ENCODE measurements at places on chromosomes 11 and 22.

GRCh38 chr11:115981104-115981481 is 476.9 kb upstream of the CADM1 start:
- no peak for DNase-seq

DNA sequence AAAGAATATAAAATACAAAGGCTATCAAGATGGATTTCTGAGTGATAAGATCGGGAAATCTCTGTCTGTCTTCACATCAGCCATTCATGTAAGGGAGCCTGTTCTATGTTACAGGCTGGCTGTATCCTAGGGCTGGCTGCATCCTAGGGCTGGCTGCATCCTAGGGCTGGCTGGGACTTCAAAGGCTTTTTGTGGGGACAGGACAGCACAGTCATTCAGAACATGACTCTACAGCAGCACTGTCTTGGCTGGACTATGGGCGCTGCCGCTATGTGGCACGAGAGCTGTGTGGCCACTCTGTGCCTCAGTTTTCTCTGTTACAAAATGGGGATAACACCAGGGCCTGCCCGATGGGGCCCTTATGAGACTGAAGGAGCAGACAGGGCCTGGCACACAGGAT is 10.2 kb downstream of the ADAMTS8 start:
- no peak for DNase-seq

- no peak for DNase-seq
Observed at GRCh38 chr11:116641561-116642045, 131.2 kb downstream of the BUD13 start.

- no peak for DNase-seq
Observed at GRCh38 chr22:22026157-22026831, 43.7 kb upstream of the TOP3B start.

DNA sequence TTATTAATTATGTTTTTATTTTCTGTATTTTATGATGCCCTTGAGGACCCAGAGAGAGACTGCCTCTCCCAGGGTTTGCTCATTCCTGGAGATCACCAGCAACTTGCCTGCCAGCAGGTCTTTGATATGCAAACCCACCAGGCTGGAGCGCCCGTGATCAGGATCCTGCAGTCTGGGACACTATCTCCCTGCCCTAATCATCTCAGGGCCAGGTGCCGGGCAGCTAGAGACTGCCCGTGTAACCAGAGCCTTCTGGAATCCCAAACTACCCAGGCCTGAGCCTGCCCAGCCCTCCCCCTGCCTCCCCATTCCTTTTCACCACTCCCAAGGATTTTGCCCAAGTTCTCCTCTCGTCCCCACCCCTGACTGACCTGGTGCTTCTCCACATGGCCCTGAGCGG is 52.2 kb upstream of the B3GAT1 start:
- peak; percentile 27 for DNase-seq

- no peak for DNase-seq
Observed at GRCh38 chr22:17429516-17429915, 60.3 kb downstream of the CECR2 start.

DNA sequence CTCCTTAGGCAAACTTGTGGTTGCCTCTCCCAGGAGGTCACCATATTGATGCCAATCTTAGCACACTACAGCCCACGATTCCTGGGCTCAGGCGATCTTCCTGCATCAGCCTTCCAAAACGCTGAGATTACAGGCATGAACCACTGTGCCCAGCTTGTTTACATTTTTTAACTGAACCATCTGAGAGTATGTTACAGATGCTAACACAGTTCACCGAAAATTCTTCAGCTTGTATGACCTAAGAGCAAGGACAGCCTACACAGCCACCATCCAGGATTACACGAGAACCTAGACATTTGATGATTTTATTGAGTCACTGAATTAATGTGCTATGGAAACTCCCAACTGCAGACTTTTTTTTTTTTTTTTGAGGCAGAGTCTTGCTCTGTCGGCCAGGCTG is 5.8 kb upstream of the LGALS1 start:
- no peak for DNase-seq

GRCh38 chr22:40552070-40552469 is 84.4 kb downstream of the MRTFA start:
- no peak for DNase-seq

DNA sequence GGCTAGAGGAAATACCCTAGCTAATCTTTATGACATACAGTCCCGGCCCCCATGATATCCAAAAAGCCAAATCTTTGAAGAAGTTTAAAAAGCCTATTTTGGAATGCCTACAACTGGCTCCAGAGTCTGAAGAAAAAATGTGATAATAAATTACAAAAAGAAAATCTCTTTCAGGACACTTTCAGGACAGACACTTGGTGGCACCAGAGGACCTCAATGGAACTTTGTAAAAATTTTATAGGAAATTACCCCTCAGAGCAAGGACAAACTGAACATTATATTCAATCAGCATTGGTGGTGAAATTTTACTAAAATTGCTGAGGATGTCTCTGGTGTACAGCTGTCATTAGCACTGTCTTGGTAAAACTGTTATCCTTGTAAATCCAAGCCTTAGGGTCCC is 81.0 kb downstream of the CCDC73 start:
- no peak for DNase-seq

DNA sequence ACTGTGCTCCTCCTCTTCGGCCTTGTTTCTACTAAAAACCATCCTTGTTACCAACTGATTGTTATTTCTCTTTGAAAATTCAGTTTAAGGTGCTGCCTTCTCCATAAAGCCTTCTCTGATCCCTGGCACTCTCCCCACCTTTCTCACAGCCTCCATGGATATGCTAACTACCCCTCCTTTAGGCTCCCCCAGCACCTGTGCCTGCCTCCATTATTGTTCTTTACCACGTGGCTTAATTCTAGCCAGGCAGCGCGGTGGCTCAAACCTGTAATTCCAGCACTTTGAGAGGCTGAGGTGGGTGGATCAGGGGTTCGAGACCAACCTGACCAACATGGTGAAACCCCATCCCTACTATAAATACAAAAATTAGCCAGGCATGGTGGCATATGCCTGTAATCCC is 96.3 kb downstream of the MRTFA start:
- DNase-seq, result no peak

DNA sequence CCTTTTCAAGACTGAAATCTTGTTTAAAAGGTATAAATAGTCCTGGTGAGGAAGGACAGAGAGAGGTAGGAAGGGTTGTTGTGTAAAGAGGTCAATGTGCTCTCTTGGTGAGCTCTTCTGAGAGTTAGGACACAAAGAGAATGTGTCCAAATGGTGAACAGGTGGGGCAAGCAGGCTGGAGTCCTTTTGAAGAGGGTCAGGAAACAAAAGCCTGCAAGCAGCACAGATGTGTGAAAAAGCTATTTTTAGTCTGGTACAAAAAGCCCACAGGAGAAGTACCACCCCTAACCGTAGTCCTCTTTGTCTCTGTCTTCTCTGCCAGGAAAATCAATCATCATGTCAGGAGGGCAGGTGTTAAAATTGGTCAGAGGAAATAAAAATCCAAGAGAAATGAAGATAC is 54.4 kb upstream of the SYN3 start:
- DNase-seq, result no peak

- no peak for DNase-seq
Observed at GRCh38 chr11:41309111-41309522, 150.3 kb downstream of the LRRC4C start.

- DNase-seq, result no peak
Observed at GRCh38 chr11:127825183-127825582, 762.2 kb downstream of the ETS1 start.

DNA sequence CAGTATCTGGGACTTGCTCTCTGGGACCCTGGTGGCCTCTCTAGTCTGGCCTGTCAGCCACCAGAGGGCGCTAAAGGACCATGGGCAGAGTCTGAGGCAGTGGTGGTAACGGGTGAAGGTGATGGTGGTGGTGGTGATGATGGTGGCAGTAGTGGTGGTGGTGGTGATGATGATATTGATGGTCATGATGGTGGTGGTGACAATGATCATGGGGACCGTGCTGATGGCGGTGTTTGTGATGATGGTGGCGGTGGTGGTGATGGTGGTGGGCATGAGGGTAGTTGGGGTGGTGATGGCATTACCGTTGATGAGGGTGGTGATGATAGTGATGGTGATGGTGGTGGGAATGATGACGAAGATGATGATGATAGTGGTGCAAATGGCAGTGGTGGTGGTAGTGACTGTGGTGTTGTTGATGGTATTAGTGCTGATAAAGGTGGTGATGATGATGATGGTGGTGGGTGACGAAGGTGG is 16.0 kb downstream of the TRPM5 start:
- DNase-seq, result no peak

DNA sequence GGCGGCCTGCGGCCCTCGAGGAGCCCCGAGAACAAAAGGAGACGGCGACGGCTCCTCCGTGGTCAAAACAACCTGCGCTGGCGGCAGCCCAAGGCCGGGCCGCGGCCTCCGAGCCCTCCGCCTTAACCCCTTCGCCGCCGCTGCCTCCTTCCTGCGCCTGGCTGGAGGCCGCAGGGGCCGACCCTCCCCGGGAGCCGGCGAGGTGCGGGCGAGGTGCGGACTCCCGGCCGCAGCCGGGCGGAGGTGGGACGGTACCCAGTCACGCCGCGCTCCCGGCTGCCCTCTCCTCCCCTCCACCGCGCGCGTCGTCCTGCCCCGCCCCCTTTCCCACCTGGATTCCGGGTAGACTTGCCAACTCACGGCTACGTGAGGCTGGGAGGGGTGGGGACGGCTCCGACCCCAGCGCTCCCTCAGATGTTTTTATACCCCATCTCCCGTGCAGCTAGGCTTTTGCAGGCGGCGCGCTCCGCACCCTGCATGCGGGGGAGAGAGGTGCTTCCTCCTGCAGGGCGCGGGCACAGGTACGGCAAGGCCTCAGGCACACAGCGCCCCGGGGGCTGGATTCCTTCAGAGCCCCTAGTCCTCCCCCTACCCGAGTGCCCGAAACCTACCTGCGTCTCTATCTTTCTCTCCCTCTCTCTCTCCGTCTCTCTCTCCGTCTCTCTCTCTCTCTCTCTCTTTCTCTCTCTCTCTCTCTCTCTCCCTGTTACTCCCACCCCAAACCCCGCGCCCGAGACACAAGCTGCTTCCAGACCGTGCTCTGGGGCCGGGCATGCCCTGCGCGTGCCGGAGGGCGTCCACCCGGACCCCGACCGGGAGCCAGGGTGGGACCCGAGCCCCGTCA is 2.0 kb downstream of the PDGFB start:
- DNase-seq, result no peak

- DNase-seq, result peak; percentile 50
Observed at GRCh38 chr22:43001271-43002201, 13.4 kb downstream of the PACSIN2 start.

GRCh38 chr22:19253143-19253542 is 38.4 kb downstream of the CLTCL1 start:
- no peak for DNase-seq

- DNase-seq, result peak; percentile 83
Observed at GRCh38 chr22:37544955-37545702, 15.2 kb upstream of the CDC42EP1 start.

DNA sequence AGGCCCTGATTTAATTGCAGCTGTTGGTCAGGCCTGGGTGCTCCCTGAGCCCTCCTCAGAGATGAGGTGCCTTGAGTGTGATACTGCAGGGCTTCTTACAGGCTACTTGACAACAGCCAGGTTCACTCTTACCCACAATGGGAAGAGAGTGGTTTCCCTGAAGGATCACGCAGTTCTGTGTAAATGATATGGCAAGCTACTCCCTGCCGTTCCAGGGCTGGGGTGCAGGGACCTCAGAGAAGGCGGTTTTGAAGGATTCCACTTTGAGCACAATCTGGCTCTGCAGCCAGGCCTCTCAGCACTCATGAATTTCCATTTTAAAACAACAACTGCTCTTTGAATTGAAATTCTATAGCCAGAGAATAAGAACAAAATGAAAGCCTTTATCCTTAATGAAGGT is 92.9 kb downstream of the SLC17A6 start:
- DNase-seq, result no peak

DNA sequence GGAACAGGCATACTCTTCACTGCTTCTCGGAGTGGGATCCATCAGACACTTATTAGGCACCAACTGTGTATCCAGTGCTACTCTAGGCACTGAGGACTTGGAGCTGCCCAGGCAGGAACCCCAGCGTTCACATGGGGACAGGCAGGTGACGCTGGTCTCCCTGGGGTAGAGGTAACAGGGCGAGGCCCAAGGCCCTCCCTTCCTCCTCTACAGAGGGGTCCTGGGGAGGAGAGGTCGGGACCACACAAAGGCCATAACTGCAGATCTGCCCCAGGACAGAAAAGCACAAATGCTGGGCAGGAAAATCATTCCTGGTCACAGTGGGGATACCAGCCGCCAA is 262.2 kb downstream of the BRD1 start:
- peak; percentile 49 for DNase-seq

DNA sequence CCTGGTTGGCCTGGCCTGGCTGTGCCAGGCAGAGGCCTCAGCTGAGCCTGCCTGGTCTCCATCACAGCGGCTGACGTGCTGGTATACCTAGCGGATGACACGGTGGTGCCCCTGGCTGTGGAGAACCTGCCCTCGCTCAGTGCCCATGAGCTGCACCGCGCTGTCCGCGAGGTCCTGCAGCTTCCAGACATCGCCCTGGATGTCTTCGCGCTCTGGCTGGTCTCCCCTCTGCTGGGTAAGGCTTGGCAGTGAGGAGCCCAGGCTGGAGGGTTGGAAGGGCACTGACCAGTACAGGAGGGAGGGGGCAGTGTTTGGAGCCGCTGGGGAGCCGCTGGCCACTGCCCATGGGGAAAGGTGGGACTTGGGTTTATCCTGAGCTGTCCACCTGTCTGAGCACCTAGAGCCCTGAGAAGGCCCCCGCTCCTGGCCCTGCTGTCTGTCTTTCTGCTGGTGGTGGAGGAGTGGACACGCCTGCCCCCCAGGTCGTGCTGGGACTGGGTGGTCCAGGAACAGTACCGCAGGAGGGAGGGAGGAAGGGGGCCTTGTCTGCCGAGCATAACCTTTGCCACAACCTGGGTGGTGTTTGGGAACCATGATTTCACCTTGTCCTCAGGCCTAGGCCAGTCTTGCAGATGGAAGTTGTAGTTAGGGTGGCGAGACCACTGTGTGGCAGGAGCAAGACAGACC is 3.0 kb downstream of the FRMD8 start:
- peak; percentile 63 for DNase-seq

GRCh38 chr22:27157666-27158370 is 500.4 kb downstream of the MIAT start:
- no peak for DNase-seq

GRCh38 chr11:133980665-133981064 is 23.9 kb upstream of the IGSF9B start:
- DNase-seq, result no peak

DNA sequence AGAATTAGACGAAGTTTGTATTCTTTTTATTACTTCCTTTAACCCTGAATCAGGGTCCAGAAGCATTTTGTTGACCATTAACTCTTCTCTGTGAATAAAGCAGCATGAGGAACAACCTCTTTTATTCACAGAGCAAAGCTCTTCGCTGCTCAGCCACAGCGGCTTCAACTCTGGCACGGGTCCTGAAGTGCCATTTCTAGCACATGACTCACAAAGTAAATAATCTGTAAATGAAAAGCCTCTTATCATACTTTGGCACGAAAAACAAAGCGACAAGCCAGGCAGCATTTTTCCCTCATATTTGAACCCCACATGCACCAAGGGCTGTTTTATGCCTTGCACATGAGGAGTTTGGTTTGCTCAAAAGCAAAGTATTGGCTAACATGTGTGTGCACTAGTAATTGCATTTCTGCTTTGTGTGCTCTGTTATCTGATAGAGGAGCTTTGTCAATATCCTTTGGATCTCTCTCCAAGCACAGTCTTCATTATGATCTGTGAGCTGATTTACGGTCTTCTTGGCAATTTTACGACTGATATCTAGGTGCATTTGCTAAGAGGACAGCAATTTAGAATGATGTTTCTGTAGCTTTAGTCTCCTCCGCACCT is 33.0 kb upstream of the APOBEC3A start:
- peak; percentile 89 for DNase-seq

- no peak for DNase-seq
Observed at GRCh38 chr11:70732023-70732880, 333.9 kb downstream of the CTTN start.
